HFFc6 (cell line): ENCODE measurements at places on chromosomes 3 and 15. TPM values are rescaled to one million over a fixed set of nuclear protein-coding genes. Genes with fewer than 3 reads are reported as not detected.

GRCh38 chr3:128307029-128307633 is 153.8 kb downstream of the EEFSEC start:
- no peak for DNase-seq

GRCh38 chr15:64536244-64536836 is 76.0 kb downstream of the ZNF609 start:
- DNase-seq, result peak; percentile 81

DNA sequence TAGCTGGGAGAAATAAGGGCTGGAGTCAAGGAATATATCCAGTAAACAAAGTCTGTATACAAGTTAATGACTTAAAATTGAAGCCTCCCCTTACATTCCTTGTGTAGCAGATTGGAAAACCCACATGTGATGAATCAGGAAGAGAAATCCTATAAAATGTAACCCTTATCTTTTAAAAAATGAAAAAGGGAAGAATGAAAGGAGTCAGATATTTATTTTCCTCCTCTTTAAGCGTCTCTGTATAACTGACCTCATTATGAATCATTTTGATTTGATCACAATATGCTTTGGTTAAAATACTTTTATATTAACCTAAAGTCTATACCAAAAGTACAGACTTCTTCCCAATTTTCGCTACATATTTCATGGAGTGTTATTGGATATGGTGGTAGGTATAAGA is 316.3 kb upstream of the STAC start:
- DNase-seq, result no peak

GRCh38 chr15:48565560-48566482 is 79.7 kb downstream of the FBN1 start:
- DNase-seq, result peak; percentile 85

The BMF gene
- total RNA-seq, result 0.31 and 0.88 TPM in 2 replicates

DNA sequence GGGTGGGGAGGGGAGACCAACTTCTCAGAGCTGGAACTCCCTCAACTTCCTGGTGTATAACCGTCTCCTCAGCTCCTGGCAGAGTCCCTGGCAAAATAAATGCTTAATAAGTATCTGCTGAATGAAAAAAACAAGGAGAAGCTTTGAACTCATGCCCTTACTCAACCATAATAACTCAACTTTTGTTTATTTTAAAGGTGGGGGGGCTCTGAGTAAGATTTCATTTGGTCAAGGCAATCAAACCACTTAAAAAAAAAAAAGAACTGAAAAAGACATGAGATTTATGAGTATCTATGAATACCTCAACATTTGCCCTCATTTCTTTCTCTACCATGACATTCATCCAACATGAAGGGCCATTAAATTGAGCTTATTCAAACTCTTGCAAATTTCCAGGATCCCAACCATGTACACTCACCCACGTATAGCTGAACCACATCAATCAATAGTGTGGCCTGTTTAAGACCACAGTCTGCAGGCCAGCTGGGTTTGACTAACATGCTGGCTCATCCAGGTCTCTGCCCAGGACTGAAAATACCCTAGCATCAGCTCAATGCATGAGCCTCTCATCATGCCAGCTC is 157.9 kb downstream of the FOXP1 start:
- peak; percentile 59 for DNase-seq

DNA sequence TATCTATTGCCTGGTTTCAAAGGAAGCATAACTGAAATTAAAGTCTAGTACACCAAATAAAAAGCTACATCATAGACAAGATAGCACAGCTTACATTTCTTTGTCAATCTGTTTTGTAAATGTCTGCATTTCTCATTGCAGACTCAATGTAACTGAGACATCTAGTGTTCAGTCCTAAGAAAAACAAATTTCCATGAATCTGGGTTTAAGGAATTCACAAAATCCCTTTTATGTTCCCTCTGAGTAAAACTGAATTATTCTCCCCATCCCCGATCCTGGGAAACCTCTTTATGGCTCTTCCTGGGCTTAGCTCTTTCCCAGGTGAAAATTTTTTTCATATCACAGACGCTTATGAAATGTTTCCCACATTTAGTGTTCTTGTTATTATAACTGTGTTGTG is 21.6 kb upstream of the RASA2 start:
- no peak for DNase-seq
